MCF 10A (cell line): ENCODE measurements at places on chromosomes 12 and 14.

GRCh38 chr12:130838951-130839769 lies at the start of gene STX2:
Gene STX2 (minus strand): TSS chr12:130839250. CDS start chr12:130839099, 151 bp downstream.
- DNase-seq: peak; percentile 79
- H3K36me3 ChIP-seq: peaks cover 7% of the 10 kb centered on the region
- H3K4me1 ChIP-seq: peaks cover 16% of the 10 kb centered on the region
- no peaks in the 10 kb centered on the region for H3K27me3 ChIP-seq
- H3K27ac ChIP-seq: no peak within 1 kb of the TSS
- peak within 1 kb of the TSS; percentile 68 for H3K4me3 ChIP-seq

- H3K27ac ChIP-seq: no peak overlapping the region
- no peaks in the 10 kb centered on the region for H3K27me3 ChIP-seq
- H3K36me3 ChIP-seq: no peaks in the 10 kb centered on the region
- DNase-seq: no peak
Measured at GRCh38 chr12:96104566-96104965, 69.2 kb upstream of the LTA4H start.

GRCh38 chr12:75683220-75683619 lies 171.8 kb upstream of the KRR1 start:
- no peaks in the 10 kb centered on the region for H3K27me3 ChIP-seq
- no peak overlapping the region for H3K27ac ChIP-seq
- no peak overlapping the region for H3K4me3 ChIP-seq
- no peak for DNase-seq
- peaks cover 26% of the 10 kb centered on the region for H3K4me1 ChIP-seq

DNA sequence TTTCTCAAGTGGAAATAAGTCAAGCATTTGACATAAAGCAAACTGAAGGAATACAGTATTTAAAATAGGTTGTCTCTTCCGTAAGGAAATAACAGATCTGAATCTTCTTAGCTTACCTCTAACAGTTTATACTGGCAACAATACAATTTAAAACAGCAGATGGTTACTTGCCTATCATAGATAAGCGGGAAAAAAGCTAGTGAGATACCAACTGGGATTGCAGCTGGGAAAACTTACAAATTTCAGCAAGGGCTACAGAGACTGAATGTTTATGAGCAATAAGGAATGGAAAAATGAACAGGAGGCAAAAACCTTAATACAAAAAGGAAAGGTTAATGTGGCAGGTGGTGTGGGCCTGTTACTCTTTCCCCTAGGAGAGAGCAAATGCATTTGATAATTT lies 220.0 kb downstream of the RASSF9 start:
- no peak overlapping the region for H3K27ac ChIP-seq
- H3K4me1 ChIP-seq: no peaks in the 10 kb centered on the region
- no peak for DNase-seq
- H3K36me3 ChIP-seq: no peaks in the 10 kb centered on the region
- H3K4me3 ChIP-seq: no peak overlapping the region

DNA sequence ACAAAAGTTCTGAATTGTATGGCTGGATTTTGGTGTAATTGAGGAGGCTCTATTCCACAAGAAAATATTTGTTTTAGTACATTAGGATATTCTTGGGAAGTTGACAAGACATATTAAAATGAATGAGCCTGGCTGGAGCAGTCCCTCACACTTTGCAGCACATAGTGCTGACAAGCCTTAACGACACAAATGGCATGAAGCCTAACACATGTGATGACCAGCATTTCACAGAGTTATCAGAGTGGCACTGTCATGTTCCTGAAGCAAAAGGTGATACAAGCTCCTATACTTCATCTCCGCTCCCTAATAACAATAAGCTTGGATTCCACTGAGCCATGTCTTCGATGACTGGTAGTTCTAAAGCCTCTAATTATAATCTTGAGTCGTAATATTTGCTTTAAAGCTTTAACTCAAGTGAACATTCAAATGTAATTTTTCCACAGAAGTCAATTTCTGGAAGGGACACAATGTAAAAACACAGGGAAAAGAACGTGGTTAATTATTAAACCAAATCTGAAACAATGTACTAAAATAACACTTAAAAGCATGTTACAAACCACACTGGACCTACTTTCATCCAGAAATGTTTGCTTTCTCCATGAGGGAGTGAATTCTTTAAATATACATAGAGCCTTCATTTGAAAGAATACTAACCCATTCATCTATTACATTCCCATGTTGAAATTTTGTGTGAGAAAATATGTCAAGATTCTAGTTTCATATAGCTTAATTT lies 49.6 kb downstream of the GRIP1 start:
- no peak overlapping the region for H3K27ac ChIP-seq
- H3K36me3 ChIP-seq: no peaks in the 10 kb centered on the region
- no peak for DNase-seq
- no peak overlapping the region for H3K4me3 ChIP-seq
- no peaks in the 10 kb centered on the region for H3K27me3 ChIP-seq
- H3K4me1 ChIP-seq: peaks cover 9% of the 10 kb centered on the region

GRCh38 chr12:46692606-46693005 lies 133.2 kb downstream of the SLC38A4 start:
- H3K4me3 ChIP-seq: no peak overlapping the region
- no peaks in the 10 kb centered on the region for H3K36me3 ChIP-seq
- no peak overlapping the region for H3K27ac ChIP-seq
- no peaks in the 10 kb centered on the region for H3K27me3 ChIP-seq

- H3K27me3 ChIP-seq: no peaks in the 10 kb centered on the region
- H3K4me1 ChIP-seq: no peaks in the 10 kb centered on the region
- peak; percentile 9 for DNase-seq
Measured at GRCh38 chr12:75020068-75020557, 189.5 kb downstream of the KCNC2 start.

- no peaks in the 10 kb centered on the region for H3K27me3 ChIP-seq
- DNase-seq: no peak
- no peaks in the 10 kb centered on the region for H3K4me1 ChIP-seq
- H3K36me3 ChIP-seq: no peaks in the 10 kb centered on the region
- H3K4me3 ChIP-seq: no peak overlapping the region
Measured at GRCh38 chr12:99249543-99249942, 398.0 kb upstream of the GARIN6 start.

DNA sequence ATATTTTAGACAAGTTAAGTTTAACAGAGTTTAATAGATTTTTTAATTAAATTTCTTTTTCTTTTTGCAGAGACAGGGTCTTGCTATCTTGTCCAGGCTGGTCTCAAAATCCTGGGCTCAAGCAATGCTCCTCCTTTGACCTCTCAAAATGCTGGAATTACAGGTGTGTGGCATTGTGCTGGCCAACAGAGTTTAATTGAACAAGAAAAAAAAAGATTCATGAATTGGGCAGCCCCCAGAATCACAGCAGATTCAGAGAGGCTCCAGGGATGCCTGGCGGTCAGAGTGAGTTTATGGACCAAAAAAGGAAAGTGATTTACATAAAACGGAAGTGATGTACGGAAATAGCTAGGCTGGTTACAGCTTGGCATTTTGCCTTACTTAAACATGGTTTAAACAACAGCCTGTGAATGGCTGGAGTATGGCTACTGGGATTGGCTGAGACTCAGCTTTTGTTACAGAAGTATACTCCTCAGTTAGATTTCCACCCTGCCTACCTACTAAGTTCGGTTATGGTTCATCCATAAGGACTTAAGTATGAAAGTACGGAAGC lies 14.5 kb upstream of the TESPA1 start:
- no peak overlapping the region for H3K27ac ChIP-seq
- H3K27me3 ChIP-seq: peaks cover 92% of the 10 kb centered on the region
- no peak overlapping the region for H3K4me3 ChIP-seq
- DNase-seq: no peak
- H3K4me1 ChIP-seq: no peaks in the 10 kb centered on the region

DNA sequence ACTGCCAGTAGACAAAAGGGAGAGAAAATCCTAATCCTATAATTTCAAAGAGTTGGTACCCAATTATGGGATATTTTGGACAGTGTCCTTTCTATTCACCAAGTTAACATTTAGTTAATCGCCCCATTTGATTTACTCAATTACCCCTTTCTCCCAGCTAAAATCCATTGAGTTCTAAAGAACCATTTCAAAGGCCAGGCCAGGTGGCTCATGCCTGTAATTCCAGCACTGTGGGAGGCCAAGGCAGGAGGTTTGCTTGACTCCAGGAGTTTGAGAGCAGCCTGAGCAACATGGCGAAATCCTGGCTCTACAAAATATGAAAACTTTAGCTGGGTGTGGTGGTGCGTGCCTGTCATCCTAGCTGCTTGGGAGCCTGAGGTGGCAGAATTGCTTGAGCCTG lies 5.5 kb upstream of the GPR19 start:
- no peak overlapping the region for H3K4me3 ChIP-seq
- H3K36me3 ChIP-seq: peaks cover 4% of the 10 kb centered on the region
- H3K27ac ChIP-seq: no peak overlapping the region
- peaks cover 18% of the 10 kb centered on the region for H3K4me1 ChIP-seq
- no peaks in the 10 kb centered on the region for H3K27me3 ChIP-seq
- no peak for DNase-seq

DNA sequence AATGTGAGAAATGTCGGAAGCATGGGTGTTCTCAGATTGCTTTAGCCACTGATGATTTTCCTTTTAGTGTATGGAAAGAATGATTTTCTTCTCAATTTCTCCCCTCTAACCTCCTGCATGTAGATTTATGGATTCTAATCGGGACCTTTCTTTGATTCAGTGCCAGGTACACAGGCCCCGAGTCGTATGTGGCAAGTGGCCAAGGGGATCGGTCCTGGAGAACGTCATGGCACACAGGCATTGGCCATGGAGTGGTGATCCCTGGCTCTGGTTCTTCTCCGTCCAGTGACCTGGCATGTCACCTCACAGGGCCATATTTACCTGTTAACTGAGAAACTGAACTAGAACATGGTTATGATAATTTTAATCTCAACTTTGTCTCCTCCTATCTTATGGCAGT lies 58.1 kb downstream of the ETV6 start:
- H3K4me3 ChIP-seq: no peak overlapping the region
- no peaks in the 10 kb centered on the region for H3K36me3 ChIP-seq
- DNase-seq: peak; percentile 23
- H3K27me3 ChIP-seq: no peaks in the 10 kb centered on the region
- H3K4me1 ChIP-seq: peaks cover 26% of the 10 kb centered on the region
- H3K27ac ChIP-seq: peak overlapping the region; percentile 75

DNA sequence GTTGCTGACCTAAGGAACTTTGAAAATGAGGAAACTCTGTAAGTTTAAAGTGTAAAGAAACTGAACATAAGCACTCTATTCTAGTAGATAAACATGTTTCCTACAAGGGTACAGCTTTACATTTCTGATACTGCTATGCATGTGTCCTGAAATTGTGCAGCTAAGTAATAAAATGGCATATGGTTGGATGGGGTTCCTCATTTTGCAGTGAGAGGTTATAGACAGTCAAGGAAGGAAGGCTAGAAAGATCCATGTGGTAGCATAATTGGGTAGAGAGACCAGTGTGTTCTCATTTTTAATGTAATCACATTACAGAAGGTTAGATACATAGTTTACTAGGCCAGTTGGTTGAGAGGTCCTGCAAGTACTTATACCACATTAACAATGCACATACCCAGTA lies 477.0 kb downstream of the TMEM121 start:
- no peak overlapping the region for H3K4me3 ChIP-seq
- H3K27me3 ChIP-seq: peaks cover 36% of the 10 kb centered on the region
- no peak for DNase-seq

GRCh38 chr12:29655861-29656260 lies 127.9 kb downstream of the TMTC1 start:
- no peak for DNase-seq
- no peaks in the 10 kb centered on the region for H3K27me3 ChIP-seq
- H3K36me3 ChIP-seq: peaks cover 100% of the 10 kb centered on the region
- peak overlapping the region; percentile 42 for H3K27ac ChIP-seq
- H3K4me3 ChIP-seq: no peak overlapping the region
- peaks cover 7% of the 10 kb centered on the region for H3K4me1 ChIP-seq

DNA sequence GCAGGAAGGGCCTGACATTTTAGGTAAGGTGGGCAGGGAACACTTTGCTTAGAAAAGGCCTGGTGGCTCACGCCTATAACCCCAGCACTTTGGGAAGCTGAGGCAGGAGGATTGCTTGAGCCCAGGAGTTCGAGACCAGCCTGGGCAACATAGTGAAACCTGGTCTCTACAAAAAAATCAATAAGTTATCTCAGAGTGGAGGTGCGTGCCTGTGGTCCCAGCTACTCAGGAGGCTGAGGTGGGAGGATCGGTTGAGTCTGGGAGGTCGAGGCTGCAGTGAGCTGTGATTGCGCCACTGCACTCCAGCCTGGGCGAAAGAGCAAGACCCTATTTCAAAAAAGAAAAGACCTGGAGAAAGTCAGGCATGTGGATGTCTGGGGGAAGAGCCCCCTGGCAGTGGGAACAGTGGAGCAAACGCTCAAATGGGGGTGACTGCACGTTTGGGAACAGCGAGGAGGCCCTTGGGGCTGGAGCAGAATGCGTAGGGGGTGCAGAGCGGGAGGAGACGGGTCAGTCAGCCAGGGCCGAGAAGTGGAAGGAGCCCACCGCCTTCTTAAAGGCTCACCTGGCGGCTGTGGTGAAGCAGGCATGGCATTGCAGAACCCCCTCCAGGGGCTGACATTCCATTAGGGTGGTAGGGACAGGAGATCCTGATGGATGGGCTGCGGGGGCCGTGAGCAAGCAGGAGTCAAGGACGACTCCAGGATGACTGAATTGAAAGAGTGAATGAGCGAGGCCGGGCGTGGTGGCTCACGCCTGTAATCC lies 6.2 kb upstream of the KIF26A start:
- H3K4me1 ChIP-seq: no peaks in the 10 kb centered on the region
- no peak overlapping the region for H3K4me3 ChIP-seq
- H3K27me3 ChIP-seq: peaks cover 64% of the 10 kb centered on the region
- no peak overlapping the region for H3K27ac ChIP-seq

GRCh38 chr14:23543403-23543802 lies 8.2 kb downstream of the ZFHX2 start:
- H3K4me1 ChIP-seq: peaks cover 10% of the 10 kb centered on the region
- H3K4me3 ChIP-seq: no peak overlapping the region
- H3K27ac ChIP-seq: no peak overlapping the region
- no peaks in the 10 kb centered on the region for H3K27me3 ChIP-seq

GRCh38 chr14:69261761-69262331 lies 1.9 kb downstream of the GALNT16 start:
- no peak for DNase-seq
- H3K27ac ChIP-seq: no peak overlapping the region

DNA sequence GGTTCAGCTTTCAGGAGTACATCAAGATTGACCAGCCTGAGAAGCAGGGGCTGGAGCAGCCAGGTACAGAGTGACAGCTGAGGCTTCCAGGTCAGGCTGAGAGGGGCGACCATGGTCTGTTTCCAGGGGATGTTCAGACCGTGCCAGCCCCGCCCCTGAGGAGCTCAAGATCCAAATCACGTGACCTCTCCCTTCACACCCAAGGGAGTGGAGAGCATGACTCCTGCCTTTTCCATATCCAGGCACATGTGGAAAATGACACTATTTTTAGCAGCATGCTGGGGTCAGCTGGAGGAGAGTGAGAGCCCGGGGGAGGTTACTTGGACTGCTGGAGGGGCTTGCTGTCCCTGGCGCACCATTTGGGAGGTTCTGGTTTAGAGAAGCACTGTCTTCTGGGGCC lies 92.7 kb downstream of the B4GALNT3 start:
- peaks cover 7% of the 10 kb centered on the region for H3K27me3 ChIP-seq
- no peak overlapping the region for H3K27ac ChIP-seq
- no peak for DNase-seq
- H3K36me3 ChIP-seq: no peaks in the 10 kb centered on the region
- no peaks in the 10 kb centered on the region for H3K4me1 ChIP-seq

DNA sequence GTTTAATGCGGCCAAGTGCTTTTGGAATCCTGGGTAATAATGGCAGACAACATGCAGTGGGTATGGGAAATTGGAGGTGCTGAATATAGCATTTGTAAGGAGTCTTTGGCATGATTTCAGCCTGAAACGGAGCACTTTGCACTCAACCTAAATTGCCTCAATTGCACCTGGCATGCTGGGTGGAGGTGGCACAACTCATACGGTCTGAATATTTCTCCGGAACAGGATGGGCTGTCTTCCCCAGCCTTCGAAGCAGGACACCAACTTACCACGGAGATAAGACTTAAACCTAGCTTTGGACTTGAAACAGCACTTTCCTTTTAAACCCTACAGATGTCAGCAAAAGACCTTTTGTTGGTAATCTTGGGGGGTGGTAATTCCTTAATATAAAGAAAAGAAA lies 153.7 kb upstream of the SRRM4 start:
- no peak for DNase-seq
- H3K36me3 ChIP-seq: no peaks in the 10 kb centered on the region
